Stimulated activated CD4-positive, alpha-beta T cell treated with anti-CD3 and anti-CD28 coated beads, Interleukin-2, amount 100 ng/mL, for 24 hours (primary cell): ENCODE measurements at places on chromosomes 4 and X.

GRCh38 chr4:142581881-142582280 is 264.2 kb downstream of the INPP4B start:
- no peak for DNase-seq

GRCh38 chr4:27068151-27068867 is 207.7 kb downstream of the STIM2 start:
- DNase-seq: no peak

DNA sequence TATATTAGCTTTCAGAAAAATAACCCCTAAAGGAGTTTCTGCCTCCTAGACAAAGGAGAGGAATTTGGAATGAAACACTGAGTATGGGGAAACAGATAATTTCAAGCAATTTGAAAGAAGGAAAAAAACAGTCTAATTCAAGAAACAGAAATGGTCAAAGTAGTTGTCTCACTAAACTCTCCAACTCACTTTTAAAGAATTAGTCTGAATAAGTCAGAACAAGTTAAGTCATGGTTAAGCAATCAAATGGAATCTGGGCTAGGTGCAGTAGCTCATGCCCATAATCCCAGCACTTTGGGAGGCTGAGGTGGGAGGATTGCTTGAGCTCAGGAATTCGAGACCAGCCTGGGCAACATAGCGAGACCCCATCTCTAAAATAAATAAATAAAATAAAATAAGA is 95.7 kb upstream of the GRIA3 start:
- DNase-seq: no peak

DNA sequence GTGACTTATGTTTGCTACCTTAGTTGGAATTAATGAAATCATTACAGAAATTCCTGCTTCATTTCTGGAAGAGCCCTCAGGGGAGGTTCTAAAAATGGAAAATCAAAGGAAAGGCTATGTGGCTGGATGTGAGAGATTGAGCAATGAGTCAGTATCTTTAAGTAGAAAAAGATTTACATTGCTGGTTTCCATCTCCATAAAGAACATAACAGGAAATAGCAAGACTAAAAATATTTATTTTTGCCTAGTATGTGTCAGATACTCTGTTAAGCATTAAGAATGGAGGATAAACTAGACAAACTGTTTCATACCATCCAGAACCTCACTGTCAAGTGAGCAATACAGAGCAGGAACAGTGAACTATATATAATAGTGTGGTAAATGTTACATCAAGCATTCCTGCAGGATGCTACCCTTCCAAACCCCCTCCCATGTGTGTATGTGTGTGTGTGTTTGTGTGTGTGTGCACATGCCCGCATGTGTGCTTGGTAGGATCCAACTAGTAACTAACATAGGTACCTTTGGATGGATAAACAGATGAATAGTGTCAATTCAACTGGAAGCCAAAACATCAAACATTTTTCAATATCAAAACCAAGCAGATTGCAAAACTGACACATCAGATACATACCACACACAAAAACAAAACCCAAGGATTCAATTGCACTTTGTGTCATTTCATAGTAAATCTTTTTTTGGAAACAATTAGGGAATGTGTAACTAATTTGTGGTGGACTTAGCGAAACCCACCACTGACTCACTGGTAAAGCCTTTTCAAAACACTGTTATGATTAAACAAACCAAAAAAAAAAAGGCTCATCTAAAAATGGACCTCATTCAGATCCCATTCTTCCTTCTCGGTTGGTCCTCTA is 223.4 kb downstream of the SHROOM3 start:
- no peak for DNase-seq

GRCh38 chr4:2843941-2844584 is 419 bp downstream of the ADD1 start:
- no peak for DNase-seq

- no peak for DNase-seq
These were observed 2.9 kb upstream of the AFP start for GRCh38 chr4:73433140-73433539.

GRCh38 chr4:54254116-54254914 is 25.2 kb downstream of the PDGFRA start:
- no peak for DNase-seq

DNA sequence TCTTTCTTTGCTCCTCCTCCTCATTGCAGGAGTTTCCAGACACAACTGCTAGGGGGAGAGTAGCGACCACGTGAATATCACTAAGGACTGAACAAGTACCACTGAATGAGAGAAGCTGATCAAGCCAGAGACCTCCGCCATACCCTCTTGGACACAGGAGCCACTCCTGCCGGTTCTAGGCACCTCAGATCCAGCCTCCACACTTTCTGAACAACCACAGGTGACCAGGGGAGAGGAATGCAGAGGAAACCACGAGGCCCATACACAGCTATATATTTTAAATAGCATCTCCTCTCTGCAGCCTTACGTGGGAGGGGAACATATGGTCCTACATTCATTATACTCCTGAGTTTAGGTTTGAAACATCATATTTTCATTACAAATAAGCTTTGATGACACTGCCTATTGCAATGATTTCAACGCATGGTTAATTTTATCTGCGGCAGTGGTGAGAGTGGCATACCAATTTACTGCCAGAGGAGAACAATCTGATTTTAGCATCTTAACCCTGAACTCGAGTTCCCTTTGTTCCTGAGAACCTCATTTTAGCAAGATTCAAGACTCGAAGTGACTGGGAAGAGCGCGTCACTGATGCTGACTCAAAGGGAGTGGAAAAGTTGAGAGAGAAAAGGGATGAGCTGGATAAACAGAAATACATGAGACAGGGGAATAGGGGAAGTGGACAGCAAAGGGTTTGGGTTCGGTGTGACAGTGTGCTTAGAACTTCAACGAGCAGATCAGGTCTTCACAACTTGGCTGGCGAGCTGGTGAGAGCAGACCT is 231.7 kb upstream of the PPARGC1A start:
- no peak for DNase-seq
